EL (cell line): ENCODE measurements at places on chromosomes 3 and 15.
A peak's percentile ranks its signal among the peaks of the same experiment; 100 is the strongest.

DNA sequence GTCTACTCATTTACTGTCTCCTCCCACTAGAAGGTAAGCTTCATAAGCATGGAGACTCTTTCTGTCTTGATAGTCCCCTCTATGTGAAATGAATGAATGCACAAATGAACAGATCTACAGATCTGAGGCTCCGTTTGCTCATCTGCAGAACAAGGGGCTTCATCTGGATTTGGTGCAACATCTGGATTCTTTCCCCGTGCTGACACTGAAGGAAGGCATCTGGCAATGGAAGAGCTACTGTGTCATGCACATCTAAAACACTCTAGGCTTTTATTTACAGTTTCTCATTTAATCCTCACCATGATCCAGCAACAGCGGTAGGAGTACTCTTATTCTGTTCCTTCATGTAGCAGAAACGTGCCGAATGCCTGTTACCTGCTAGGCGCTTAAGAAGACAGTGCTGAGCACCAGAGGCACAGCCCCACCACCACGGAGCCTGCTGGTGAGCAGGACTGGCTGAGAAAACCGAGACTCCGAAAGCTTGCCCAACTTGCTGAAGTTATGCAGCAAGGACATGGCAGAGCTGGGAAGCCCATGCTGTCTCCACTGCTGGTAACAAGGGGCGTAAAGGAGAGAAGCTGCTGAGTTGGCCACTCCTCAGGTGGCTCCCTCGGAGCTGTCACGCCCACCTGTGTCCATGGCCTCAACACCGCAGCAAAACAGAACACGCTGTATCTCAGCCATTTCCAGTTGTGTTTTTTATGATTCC is 31.1 kb downstream of the LSM3 start:
- no peak for DNase-seq

GRCh38 chr3:8536096-8537056 is 34.8 kb downstream of the LMCD1 start:
- DNase-seq = peak; percentile 58

- no peak for DNase-seq
Observed at GRCh38 chr3:37823189-37823588, 38.5 kb upstream of the CTDSPL start.

DNA sequence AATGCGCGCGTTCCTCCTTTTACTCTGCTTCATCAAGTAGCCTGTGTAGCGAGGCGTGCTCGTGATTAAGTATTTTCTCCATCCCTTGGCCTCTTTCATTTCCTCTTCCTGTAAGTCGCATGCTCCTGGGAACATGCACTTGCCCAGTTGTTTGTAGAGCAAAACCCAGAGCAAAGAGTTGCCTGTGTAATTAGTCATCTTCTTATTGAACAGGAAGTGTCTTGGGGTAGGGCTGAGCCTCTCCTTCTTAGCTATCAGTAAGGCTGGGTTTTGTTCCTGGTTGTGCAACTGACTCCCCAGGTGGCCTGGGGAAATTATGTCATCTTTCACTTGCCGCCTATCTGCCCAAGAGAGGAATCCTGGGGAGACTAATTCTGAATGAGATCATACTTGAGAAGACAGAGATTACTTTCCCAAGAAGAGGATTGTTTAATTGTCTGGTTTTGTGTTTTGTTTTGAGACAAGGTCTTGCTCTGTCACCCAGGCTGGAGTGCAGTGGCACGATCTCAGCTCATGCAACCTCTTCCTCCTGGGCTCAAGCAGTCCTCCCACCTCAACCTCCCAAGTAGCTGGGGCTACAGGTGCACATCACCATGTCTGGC is 14.9 kb downstream of the LIPH start:
- DNase-seq = peak; percentile 96

DNA sequence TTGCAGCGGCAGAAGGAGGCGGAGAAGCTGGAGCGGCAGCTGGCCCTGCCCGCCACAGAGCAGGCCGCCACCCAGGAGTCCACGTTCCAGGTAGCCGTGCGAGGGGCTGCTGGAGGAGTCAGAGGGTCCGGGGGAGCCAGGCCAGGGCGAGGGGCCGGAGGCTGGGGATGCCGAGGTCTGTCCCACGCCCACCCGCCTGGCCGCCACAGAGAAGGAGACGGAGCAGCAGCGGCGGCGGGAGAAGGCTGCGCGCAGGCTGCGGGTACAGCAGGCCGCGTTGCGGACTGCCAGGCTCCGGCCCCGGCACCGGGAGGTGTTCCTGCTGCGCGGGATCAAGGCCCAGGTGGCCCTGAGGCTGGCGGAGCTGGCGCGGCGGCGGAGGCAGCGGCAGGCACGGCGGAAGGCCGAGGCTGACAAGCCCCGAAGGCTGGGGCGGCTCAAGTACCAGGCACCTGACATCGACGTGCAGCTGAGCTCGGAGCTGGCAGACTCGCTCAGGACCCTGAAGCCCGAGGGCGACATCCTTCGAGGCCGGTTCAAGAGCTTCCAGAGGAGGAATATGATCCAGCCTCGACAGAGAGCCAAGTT is 625.0 kb downstream of the MCTP2 start:
- DNase-seq = no peak

GRCh38 chr15:99239545-99240198 is 9.7 kb downstream of the TTC23 start:
- DNase-seq = peak; percentile 36

- peak; percentile 12 for DNase-seq
Observed at GRCh38 chr3:142857056-142857455, 31.8 kb downstream of the PCOLCE2 start.

GRCh38 chr3:136545664-136546268 is 206.4 kb downstream of the STAG1 start:
- DNase-seq = no peak

DNA sequence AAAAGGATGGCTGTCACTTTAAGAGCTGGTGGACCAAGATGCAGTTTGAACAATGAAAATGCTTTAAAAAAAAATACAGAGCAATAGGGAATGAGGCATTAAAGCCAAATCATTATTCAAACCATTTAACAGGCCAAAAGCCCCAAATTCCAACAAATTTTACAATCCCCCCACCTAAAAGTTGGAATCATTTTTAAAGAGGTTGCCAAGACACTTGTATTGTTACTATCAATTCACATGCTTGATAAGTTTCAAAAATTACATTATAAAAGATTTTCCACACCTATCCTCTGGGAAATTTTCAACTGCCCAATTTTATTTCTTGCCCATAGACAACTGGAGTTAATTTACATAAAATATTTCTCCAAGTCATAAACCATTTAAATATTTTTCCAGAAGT is 192.3 kb upstream of the ARHGEF26 start:
- DNase-seq = no peak

DNA sequence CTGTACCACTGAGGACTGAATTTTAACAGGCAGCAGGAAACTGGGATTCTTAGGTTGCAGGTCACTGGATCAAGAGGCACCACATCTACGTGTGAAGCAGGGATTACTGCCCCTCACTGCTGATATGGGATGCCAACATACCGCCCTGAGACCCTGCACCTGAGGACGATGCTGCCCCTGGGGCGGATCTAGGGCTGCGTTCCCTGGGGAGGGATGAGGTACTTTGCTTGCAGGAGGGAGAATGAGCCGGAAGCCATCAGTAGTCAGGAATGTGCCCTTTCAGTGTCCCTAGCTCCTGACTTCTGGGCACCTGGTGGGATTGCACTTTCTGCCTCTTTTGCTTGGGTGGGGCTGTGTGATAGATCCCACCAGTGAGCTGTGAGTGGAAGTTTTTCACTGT is 122.8 kb downstream of the RPLP1 start:
- DNase-seq = no peak

- peak; percentile 18 for DNase-seq
Observed at GRCh38 chr3:48897460-48898376, 964 bp downstream of the SLC25A20 start.

DNA sequence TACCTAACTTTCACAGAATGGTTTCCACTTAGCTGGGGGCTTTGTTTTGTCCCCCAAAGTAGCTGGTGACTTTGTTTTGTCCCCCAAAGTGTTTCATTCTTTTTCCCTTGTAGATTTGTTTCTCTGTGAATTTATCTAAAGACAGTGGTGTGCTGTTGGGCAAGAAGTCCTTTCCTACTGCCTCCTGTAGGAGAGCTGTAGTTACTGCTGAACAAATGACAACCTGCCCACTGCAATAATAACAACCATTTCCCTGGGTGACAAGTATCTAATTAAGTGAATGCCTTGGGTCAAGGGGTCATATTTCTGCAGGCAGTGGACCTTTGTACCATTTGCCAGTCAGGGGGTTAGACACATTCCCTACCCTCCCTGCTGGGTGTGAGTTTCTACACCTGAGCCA is 125.4 kb upstream of the BFSP2 start:
- DNase-seq = no peak

DNA sequence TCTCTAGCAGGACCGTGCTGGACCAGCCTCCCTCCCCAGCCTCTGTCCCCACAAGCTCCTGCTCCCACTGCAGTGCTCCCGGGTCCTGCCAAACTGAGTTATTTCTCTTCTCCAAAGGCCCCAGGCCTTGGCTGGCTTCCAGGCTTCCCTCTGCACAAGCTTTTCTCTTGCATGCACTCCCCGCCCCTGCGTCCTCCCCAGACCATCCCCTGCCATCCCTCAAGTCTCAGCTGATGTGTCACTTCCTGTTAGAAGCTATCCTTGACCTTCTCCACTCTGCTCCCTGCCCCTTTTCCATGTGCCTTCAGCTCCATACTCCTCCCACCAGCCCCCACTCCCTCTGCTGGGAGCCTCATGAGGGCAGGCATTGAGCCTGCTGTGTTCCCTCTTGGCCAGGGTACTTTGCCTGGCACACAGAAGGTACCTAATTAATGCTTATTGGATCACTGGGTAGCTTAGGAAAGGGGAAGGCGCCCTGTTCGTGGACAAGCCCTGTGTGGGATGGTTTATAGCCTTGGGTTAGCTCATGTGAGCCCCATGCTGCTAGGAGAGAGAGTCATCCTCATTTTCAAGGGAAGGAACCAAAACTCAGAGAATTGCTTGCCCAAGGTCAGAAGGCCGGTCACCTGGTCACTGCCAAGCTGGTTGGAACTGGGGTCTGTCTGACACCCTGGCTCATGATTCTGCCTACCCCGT is 56.4 kb downstream of the FEM1B start:
- DNase-seq = peak; percentile 84

GRCh38 chr15:82970696-82971095 is 15.3 kb upstream of the RAMAC start:
- no peak for DNase-seq

GRCh38 chr15:99408236-99409096 is 157.2 kb downstream of the LRRC28 start:
- DNase-seq = peak; percentile 65

- no peak for DNase-seq
Observed at GRCh38 chr15:80371924-80372323, 32.3 kb upstream of the ARNT2 start.

- DNase-seq = no peak
Observed at GRCh38 chr15:90545095-90545494, 15.4 kb downstream of the CRTC3 start.

DNA sequence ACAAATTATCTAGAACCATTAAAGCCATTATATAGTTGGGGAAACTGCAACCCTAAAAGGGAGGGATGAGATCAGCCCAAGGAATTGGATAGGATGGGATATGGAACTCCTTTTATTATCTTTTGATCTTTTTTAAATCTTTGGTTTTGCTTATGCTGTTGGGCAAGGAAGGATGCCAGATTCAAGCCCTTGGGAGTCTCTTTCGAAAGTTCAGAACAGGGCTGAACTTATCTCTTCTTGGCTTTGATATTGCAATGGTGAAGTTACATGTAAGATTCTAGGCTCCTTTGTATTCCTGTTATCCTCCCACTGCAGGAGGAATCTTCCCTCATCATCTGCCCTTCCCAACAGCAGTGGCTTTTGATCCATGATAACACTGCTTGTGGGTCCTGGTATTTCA is 10.0 kb upstream of the SLC22A13 start:
- no peak for DNase-seq

DNA sequence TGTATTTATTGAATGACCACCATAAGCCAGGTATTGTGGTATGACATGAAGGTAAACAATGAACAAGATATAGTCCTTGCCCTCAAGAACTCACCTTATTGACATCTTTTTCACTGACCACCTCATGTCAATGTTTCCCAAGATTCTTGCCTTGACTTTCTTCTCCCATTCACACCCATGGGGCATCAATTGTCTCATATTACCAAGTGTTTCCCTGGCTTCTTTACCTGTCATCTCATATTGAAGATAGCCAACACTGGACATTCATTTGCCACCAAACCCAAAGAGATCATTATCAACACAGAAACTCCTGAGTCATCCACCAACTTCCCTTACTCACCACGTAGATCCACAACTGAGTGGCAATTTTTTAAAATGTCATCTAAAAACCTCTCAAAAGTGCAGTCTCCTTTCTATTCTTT is 2.2 kb downstream of the EFHB start:
- peak; percentile 38 for DNase-seq

DNA sequence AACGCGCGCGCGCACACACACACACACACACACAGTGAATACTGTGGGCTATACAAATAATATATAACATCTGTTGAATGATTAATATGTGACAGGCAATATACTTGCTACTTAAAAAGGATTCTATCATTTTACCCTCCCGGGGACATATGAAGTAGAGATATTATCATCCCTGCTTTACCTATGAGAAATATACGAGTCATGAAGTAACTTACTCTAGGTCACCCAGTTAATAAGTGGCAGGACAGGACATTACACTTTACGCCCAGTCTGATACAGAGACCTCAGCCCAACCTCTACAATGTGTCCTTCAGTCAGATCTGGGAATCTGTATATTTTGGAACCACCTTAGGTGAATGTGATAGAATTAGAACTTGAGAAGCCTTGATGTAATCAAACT is 55.4 kb downstream of the CCDC54 start:
- no peak for DNase-seq

DNA sequence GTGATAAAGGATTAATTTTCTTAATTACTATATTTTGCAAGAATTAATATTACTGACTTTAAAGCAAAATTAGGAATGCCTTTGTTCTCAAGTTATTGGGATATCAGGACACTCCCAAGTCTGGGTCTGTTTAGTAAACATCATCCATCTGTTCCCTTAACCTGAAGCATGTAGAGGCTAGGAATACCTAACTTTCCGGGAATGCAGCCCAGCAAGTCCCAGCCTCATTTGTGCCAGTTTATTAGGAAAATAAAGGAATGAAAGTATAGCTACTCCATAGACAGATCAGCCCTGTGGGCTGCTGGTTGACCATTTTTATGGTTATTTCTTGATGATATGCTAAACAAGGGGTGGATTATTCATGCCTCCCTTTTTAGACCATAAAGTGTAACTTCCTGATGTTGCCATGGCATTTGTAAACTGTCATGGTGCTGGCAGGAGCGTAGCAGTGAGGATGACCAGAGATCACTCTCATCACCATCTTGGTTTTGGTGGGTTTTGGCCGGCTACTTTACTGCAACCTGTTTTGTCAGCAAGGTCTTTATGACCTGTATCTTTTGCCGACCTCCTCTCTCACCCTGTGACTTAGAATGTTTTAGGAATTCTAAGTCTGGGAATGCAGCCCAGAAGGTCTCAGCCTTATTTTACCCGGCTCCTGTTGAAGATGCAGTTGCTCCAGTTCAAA is 540.2 kb downstream of the NAALADL2 start:
- no peak for DNase-seq

GRCh38 chr3:11569156-11569741 is 74.5 kb downstream of the VGLL4 start:
- no peak for DNase-seq

- DNase-seq = no peak
Observed at GRCh38 chr3:49470714-49471420, 800 bp downstream of the DAG1 start.

- no peak for DNase-seq
Observed at GRCh38 chr15:40053831-40054604, 15.0 kb upstream of the SRP14 start.
